HFFc6 (cell line): ENCODE measurements at places on chromosomes 13 and 19. TPM values are rescaled to one million over a fixed set of nuclear protein-coding genes. Genes with fewer than 3 reads are reported as not detected.

GRCh38 chr13:50244713-50245574, 229.7 kb downstream of the KCNRG start:
- H3K36me3 ChIP-seq = no peaks in the 10 kb centered on the region
- peak; percentile 64 for DNase-seq
- H3K4me3 ChIP-seq = no peak overlapping the region
- H3K27me3 ChIP-seq = peaks cover 18% of the 10 kb centered on the region
- H3K4me1 ChIP-seq = peaks cover 18% of the 10 kb centered on the region
- H3K27ac ChIP-seq = no peak overlapping the region

FUT6 gene
- not detected in 3 replicates for total RNA-seq

PEAK3 gene
- total RNA-seq = 0.11 to 0.43 TPM (median 0.15 TPM) in 3 replicates

DNA sequence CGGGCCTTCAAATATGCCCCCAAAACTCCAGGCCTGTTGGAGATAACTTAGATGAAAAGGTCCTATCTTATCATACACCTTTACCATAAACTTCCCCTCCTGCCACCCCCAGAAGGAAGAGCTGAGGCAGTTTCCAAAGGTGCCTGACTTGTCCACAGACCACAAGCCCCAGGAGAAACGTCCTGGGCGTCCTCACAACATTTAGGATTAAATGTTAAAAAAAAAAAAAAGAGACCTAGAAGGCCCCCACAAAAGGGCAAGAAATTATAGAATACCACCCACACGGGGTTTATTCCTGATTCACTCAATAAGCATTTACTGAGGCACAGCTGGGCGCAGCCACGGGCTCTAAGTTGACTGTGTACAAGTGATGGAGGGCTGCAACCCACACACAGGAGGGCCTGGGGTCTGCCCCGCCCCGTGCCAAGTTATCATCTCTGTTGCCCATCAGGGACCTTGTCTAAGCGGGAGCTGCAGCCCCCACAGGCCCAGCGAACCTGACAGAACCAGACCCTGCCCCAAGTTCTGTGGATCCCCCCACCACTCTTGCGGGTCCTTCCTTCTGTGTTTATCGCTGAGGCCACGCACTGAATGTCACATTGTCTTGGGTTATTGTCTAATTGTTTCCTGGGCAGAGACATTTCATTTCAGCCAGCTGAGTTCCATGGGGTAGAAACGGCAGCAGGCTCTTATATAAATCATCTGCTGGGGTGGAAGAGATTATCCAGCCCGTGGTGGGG, 83.0 kb upstream of the TM9SF2 start:
- H3K36me3 ChIP-seq = no peaks in the 10 kb centered on the region
- peaks cover 44% of the 10 kb centered on the region for H3K27me3 ChIP-seq
- no peak overlapping the region for H3K4me3 ChIP-seq
- no peak overlapping the region for H3K27ac ChIP-seq
- no peak for DNase-seq
- H3K4me1 ChIP-seq = no peaks in the 10 kb centered on the region

DNA sequence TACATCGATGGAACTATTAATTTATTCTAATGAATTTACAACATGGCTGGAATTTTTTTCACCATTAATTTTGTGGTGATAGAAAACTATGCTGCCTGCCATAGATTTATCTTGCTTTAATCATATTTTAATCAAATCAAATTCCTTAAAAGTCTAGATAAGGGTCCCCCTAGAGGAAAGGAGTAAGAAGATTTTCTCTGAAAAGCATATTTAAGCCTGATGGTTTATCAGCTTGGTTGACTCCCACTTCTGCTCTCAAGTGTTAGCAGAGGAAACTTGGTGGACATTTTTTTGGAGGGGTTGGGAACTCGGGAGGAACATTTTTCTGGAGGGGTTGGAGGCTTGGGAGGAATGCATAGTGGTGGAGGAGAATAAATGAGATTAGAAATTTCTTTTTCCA, 253.3 kb downstream of the KCNRG start:
- H3K4me3 ChIP-seq = no peak overlapping the region
- H3K27ac ChIP-seq = no peak overlapping the region
- H3K36me3 ChIP-seq = no peaks in the 10 kb centered on the region
- DNase-seq = no peak

GRCh38 chr19:3343619-3344502, 22.5 kb upstream of the NFIC start:
- DNase-seq = peak; percentile 64
- no peak overlapping the region for H3K27ac ChIP-seq
- no peaks in the 10 kb centered on the region for H3K36me3 ChIP-seq
- H3K27me3 ChIP-seq = no peaks in the 10 kb centered on the region; the same call in none of the 2 replicates
- H3K4me3 ChIP-seq = no peak overlapping the region
